PC-9 (cell line): ENCODE measurements at places on chromosomes 5 and 9. TPM values are rescaled to one million over a fixed set of nuclear protein-coding genes. Genes with fewer than 3 reads are reported as not detected.

The INSL4 gene
- not detected in 2 replicates for total RNA-seq

The FCN1 gene
- total RNA-seq = not detected in 2 replicates

The C5orf58 gene
- not detected in 2 replicates for total RNA-seq

GRCh38 chr9:96621618-96622017, 2.0 kb upstream of the CDC14B start:
- peaks cover 37% of the 10 kb centered on the region for H3K4me1 ChIP-seq
- H3K4me3 ChIP-seq = peak overlapping the region; percentile 74; the same call in 1 of the 2 replicates
- peak; percentile 12 for DNase-seq
- H3K27me3 ChIP-seq = no peaks in the 10 kb centered on the region
- H3K36me3 ChIP-seq = 0 out of 2 replicates have a peak, but pooled peaks cover 3% of the 10 kb centered on the region

DNA sequence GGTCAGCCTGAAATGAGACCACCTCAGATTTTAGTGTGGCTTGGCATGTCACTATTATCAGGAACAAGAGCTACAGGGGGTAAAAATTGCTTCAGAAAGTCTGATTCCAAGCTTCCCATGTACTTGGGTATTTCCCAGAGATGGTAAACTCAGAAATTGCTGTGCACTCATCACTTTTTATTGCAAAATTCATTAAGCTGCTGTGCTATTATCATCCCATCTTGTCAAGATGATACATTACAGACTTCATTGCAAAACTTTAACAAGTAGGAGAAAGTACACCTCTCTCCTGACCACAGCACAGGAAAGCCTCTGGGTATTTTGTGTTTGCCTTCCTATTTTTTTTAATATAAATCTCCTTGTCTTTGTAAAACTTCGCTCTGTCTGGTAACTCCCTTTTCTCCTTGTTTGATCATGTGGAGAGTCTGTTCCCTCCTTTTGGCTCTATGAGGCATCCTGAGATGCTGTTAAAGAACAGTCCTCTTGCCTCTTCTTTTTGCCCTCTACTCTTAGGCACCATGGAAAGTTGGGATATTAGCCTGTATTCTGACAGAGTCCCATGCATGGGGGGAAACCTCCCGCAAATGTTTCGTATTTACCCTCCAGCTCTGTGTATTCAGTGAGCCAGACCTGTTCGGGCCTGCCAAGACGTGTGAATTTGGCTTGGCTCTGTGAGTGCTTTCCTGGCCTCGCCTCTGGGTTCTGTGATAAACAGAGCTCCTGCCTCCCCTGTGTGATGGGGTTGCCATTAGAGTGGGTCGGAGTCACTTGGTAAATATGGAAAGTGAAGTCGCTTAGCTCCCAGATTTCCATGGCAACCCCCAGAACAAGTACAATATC, 260.7 kb downstream of the NR3C1 start:
- no peaks in the 10 kb centered on the region for H3K36me3 ChIP-seq
- H3K4me1 ChIP-seq = 0 out of 2 replicates have a peak, but pooled peaks cover 3% of the 10 kb centered on the region
- H3K27me3 ChIP-seq = no peaks in the 10 kb centered on the region
- H3K4me3 ChIP-seq = no peak overlapping the region

DNA sequence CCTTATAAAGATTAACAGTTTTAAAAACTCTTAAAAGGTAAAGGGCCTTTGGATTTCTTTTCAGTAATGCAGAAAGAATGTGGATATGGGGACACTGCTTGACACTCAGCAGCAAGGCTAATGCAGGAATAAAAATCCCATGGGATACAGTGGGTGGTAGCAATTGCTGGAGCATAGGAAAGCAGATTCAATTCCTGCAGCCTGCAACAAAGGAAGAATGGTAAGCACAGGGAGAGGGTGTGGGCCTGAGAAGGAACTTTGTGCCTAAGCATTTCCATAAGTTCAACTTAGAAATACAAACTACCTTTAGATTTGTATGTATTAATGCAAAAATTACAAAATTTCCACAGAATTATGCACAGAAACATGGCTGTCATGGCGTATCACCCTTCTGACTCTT, 65.8 kb upstream of the CDK5RAP2 start:
- no peaks in the 10 kb centered on the region for H3K4me1 ChIP-seq
- no peak overlapping the region for H3K27ac ChIP-seq
- no peak for DNase-seq
- no peaks in the 10 kb centered on the region for H3K27me3 ChIP-seq
- no peak overlapping the region for H3K4me3 ChIP-seq

The TPPP gene
- total RNA-seq = 0.17 and 0.38 TPM in 2 replicates
